ENCODE measurements at places on chromosomes 7 and 10. TPM values are rescaled to one million over a fixed set of nuclear protein-coding genes. Genes with fewer than 3 reads are reported as not detected.

Gene EPDR1
- total RNA-seq: 0.62 TPM

- no peak for DNase-seq
These were observed 106.4 kb upstream of the CARD11 start for GRCh38 chr7:3150027-3150426.

GRCh38 chr7:151838861-151839381 is 38.0 kb downstream of the PRKAG2 start:
- peak; percentile 34 for DNase-seq

DNA sequence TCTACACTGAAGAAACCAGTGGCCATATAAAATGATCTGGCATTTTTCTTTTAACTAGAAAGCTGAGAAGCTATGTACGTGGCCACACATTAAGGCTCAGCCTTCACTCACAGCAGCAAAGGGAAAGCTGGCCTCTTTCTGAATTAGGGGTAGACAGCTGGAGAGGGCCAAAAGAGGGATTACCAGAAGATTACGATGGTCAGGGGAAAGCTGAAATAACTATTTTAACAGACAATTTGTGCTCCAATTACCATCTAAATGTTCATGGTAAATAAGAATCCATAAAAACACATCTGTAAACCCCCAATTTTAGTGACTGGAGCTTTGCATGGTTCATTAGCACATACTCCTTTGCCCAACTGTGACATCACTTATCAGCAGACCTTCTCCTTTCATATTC is 314.3 kb downstream of the HPSE2 start:
- DNase-seq: no peak

GRCh38 chr10:69843923-69844322 is 42.2 kb downstream of the COL13A1 start:
- no peak for DNase-seq

GRCh38 chr7:132436121-132436520 is 140.1 kb downstream of the PLXNA4 start:
- DNase-seq: no peak

Gene GPC2
- total RNA-seq: 7.8 TPM

DNA sequence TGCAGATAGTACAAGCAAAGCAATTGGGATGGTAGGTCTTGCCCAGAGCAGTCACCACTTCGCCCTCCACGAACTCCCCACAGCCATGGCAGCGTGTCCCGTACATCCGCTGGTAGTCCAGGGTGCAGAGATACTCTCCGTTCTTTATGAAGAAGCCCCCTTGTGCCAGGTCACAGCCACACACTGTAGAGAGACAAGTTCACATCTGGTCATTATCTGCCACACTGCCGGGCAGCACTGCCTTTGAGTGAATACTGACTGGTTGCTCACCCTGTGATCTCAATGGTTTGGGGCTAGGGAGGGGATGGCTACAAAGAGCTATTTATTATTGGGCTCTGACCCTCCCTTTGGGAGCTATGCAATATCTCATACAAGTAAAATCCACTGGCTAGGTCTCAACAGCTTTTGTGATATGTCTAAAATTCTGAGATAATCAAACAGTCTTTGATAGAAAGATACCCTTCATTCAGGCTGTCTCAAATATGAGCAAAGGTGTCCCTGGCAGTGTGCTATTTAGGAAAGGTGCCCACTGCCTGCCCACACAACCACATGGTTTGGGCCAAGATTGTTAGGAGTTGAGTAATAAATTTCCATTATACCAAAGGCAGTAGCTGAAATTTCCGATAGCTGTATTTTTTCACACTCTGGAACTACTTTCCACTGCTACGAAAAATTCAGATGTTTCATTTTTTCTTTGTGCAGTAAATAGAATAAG is 82.5 kb downstream of the ABLIM1 start:
- DNase-seq: no peak

- no peak for DNase-seq
These were observed 236.0 kb upstream of the NRP1 start for GRCh38 chr10:33570495-33570894.

- no peak for DNase-seq
These were observed 181.5 kb upstream of the PODXL start for GRCh38 chr7:131737746-131738465.

DNA sequence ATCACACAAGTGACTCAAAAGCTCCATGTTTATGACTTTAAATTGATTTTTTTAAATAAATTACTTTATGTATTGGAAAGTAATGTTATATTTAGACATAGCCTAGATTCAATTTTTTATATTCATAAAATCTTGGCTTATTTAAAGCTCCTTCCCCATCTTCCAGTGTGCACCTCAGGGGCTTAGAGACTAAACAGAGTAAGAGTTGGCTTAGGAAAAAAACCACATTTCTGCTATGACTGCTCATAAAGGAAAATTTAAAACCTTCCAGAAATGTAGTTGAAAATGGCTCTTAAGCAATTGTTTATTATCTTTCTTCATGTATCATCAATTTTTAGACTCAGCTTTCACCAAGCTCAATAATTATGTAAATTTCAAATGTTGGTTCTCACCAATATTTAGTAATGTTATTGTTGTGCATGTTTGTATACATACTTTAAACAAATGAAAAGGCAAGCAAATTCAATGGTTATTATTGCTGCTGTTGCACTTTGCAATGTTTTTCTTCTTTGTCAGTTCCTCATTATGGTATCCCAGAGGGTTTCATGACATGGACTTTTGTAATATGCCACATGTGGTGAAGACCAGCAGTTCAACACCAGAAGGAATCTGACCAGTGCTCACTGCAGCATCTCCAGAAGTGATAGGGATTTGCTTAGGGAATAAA is 700.1 kb upstream of the ANKRD30A start:
- no peak for DNase-seq

GRCh38 chr10:118307220-118307619 is 34.9 kb downstream of the FAM204A start:
- DNase-seq: no peak

Gene STEAP1
- total RNA-seq: 0.50 TPM

Gene HECW1
- total RNA-seq: not detected

Gene LEP
- not detected for total RNA-seq

- DNase-seq: no peak
These were observed 758.7 kb upstream of the CELF2 start for GRCh38 chr10:10259013-10259412.

Gene PTER
- 19.9 TPM for total RNA-seq

- DNase-seq: no peak
These were observed 140.4 kb downstream of the RNLS start for GRCh38 chr10:88442716-88443115.

Gene THSD7A
- total RNA-seq: not detected

GRCh38 chr10:93796167-93796566 is 38.4 kb downstream of the LGI1 start:
- DNase-seq: no peak

DNA sequence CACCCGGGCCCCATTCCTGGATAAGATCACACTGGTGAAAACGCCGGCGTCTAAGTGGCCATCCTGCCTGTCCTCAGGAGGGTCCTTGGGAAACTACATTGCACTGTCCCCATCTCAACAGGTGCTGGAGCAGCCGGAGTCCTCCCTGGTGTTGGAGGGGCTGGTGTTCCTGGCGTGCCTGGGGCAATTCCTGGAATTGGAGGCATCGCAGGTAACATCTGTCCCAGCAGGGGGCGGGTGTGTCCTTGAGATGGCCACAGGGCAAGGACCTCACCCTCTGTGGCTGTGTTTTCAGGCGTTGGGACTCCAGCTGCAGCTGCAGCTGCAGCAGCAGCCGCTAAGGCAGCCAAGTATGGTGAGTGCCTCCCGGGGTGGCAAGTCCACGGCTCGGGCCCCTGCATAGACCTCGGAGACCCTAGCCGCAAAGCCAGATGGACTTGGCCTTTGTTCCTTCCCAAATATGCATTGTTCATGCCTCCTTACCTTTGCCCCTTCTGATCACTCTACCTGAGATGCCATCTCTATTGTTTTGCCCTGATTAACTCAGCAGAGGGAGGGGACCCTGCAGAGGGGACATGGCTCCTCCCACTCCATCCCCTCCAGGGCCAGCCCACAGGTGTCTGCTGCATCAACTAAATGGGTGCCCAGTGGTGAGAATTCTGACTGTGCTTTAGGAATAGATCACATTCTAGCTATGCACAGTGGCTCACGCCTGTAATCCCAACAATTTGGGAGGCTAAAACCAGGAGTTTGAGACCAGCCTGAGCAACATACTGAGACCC is 23.8 kb downstream of the ELN start:
- DNase-seq: no peak
